ENCODE measurements at places on chromosomes 13 and 19. TPM values are rescaled to one million over a fixed set of nuclear protein-coding genes. Genes with fewer than 3 reads are reported as not detected.

DNA sequence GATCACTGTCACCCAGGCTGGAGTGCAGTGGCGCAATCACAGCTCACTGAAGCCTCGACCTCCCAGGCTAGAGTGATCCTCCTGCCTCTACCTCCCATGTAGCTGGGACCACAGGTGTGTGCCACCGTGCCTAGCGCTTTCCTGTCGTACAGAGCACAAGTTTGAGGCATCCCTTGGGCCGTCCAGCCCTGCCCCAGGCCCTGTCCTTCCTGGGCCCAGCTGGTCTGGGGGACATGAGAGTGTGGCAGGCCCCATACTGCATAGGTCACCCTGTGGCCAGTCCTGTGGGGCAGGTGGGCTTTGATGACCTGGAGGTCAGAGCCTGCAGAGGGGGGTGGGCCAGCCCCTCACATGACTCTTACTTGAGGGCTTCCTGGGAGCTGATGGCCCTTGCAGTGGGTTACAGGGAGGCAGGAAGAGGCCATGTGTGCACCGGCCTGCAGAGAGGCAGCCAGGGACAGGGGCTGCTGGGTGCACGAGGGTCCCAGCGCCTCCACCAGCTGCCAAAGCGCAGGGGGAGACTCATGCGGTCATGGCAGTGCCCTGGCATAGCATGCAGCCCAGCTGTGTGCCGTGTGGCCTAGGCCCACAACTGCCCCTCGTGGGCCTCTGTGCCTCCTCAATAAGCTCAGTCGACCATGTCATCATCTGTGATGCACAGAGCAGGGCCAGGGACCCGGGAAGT is 61.4 kb downstream of the KDM4B start:
- no peak for DNase-seq

DNA sequence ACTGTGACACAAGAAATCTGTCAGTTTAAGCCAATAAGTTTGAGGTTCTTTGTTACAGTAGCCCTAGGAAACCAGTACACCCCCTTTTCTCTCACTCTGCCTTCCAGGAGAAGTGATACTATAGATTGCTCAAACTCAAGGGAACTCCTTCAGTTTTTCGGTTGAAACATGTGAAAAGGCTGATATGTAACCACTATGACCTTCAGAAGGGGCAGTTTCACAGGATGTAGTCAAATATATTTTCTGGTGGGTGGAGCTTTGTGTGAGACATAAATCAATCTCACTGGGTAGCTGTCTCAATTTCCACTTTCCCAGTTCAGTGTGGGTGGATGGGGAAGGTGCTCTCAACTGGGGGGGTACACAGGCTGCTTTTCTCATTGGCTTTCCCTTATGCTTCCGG is 41.7 kb downstream of the HTR2A start:
- DNase-seq = no peak

DNA sequence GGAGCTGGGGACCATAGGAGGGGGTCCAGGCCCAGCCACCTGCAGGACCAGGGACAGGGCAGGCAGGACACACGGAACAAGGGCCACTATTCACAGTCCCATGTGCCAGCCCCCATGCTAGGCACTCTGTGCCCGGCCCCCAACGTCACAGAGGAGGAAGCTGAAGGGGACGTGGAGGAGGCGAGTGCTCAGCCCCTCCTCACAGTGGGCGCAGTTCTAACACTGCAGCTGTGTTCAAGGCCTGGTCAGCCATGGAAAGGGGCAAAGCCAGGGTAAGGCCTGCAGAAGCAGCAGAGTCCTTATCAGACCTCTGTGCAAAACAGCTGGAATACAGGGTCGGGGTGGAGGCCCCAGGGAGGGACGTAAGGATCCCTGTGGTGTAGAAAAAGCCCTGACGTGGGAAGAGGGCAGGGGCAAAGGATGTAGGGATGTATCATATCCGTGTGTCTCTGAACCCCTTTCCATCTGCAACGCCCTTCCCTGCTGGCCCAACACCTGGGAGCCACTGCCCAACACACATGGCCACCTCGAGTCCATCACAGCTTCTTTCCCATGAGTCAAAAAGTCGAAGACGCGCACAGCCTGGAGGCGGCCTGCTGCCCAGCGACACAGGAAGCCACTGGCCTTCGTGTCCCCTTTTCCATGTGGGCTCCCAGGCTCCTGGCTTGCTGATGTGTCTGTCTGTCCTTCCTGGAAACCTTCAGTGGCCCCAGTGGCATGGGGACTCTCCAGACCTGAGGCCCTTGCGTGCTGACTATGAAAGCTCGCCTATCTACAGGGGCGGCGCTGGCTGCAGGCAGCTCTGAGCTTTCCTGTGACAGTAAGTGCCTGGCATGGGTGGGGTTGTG is 28.0 kb downstream of the SH3GL1 start:
- no peak for DNase-seq

DNA sequence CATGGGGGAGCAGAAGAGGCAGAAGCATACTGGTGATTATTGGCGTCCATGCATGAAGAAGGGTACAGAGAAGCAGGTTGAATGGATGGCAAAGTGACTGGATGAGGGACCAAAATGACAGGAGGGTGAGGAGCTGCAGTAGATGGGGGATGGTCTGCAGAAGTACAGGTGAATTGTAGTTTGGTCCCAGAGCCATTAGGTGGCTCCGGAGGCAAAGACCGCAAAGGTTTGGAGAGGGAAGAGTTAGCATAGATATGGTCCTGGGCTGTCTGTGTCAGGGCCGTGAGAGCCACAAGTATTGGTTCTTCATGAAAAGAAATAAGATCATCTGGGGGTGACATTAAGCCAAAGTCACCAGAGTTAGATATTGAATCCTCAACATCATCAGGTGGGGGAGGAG is 59.0 kb upstream of the ZNF726 start:
- no peak for DNase-seq

DNA sequence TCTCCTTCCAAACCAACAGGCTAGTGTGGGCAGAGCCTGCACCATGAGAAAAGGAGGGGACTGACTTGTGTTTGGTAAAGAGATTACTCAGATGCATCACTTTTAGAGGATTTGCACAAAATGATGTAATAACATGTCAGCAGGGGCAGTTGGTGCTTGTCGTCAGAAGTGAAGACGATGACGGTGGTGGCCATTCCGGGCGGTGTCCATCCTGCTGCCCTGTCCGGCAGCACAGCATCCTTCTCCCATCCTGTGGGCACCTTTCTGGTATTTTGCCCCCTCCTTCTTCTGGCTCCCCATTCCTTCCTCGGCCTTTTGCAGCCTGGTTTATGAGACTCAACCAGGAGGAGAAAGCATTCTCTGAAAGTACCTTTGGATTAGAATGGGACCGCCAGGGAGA is 160.1 kb downstream of the TEX29 start:
- DNase-seq = no peak

- DNase-seq = no peak
These were observed 1168.9 kb downstream of the SLITRK5 start for GRCh38 chr13:88840085-88840484.

DNA sequence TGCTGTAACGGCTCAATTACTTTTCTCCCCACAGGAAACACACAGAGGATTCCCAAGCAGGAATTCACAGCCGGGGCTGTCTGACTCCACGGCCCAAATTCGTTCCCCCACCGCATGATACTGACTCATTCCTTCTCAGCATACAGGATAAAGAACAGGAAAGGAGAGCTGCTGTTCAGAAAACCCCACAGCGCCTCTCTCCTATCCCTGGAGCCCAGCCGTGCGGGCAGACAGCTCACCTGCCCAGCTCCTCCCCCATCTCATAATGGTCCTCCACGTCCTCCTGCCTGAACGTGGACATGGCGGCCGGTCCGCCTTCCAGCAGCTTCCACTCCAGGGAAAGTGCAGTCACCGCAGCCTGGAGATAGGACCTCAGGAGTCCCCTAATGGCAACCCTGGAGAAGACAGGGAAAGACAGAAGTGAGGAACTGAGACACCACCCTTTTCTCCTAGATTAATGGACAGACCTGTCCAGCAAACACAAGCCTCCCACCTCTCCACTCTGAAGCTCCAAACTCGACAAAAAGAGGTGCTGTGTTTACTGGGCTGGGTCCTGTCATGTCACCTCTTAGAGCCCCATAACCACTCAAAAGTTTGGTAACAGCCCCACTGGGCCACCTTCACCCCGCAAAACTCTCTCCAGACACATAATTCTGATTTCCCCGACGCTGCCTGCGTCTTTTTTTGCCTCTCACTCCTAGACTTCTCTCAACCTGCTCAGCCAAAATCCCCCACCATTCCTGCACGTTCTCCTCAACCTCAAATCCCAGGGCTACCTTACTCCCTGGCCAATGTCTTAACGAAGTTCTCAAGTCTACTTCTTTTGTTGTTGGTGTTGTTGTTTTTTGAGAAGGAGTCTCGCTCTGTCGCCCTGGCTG is 1.2 kb downstream of the DAPK3 start:
- no peak for DNase-seq

The SPTBN4 gene
- 6.1 TPM for total RNA-seq

The LILRB4 gene
- 14.2 TPM for total RNA-seq

DNA sequence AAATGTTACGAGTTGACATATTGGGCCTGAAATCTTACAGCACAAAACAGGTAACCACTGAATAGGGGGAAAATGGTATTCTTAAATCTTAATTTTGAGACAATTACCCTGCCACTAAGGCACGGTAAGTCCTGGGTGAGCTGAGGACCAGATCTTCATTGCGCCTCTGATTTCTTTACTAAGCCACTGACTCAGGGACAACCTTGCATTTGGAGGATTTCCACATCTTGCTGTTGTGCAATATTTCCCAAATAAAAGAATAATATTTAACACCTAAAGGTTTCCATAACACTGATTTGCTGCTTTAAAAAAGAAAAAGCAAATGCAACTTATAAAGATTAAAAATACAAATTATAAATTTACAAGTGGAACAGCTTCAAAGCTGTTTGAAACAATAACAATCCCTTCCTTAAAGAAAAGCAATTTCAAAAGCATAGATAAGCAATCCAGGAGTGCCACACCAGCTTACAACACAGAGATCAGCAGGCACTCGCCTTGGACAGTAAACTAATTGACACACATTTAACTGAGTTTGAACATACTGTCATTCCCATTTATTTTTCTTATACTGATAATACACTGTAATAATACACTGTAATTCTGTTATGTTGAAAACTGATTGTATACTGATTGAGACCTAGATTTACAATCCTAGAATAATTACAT is 79.6 kb upstream of the DOCK9 start:
- DNase-seq = no peak

The MAMSTR gene
- 0.58 TPM for total RNA-seq

DNA sequence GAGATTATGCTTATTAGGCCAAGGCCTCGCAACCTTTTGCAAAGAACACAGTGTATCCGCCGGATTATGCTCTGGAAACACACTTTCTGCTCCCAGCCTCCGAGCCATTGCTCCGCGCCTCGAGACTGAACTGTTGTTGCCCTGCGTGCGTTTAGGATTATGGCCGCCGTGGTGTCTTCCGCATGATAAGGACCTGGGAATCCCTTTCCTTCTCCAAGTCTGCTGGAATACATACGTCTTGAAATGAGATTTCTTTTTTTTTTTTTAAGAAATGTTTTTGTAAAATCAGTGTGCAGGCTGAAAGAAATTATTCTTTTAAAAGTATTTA is 89.8 kb upstream of the SOX1 start:
- no peak for DNase-seq

- DNase-seq = no peak
These were observed 6.7 kb downstream of the NAPSA start for GRCh38 chr19:50358483-50359327.

DNA sequence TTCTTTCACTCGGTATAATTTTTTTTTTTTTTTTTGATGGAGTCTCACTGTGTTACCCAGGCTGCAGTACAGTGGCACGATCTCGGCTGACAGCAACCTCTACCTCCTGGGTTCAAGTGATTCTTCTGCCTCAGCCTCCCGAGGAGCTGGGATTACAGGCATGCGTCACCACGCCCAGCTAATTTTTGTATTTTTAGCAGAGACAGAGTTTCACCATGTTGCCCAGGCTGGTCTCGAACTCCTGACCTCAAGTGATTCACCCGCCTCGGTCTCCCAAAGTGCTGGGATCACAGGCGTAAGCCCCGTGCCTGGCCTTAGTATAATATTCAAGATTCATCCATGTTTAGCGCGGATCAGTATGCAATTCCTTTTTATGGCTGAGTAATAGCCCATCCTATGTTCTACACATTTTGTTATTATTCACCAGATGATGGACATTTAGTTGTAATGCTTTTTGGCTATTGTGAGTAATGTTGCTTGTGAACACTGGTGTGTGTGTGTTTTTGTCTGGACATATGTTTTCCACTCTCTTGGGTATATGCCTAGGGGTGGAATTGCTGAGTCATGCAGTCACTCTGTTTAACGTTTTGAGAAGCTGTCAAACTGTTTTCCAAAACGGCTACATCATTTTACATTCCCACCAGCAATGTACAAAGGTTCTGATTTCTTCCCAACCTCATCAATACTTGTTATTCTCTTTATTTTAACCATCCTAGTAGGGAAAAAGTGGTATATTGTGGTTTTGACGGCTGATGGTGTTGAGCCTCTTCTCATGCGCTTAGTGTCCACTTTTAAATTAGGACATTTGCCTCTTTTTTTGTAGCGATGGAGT is 22.9 kb downstream of the PLEKHF1 start:
- no peak for DNase-seq

DNA sequence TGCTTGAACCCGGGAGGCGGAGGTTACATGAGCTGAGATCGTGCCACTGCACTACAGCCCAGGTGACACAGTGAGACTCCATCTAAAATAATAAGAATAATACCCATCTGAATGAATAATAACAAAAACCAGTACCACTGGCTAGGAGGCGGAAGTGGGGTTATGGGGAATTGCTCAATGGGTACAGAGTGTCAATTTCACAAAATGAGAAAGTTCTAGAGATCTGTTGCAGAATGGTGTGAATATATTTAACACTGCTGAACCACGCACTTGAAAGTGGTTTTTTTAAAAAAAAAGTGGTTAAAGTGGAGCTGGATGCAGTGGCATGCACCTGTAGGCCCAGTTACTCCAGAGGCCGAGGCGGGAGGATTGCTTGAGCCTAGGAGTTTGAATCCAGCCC is 18.5 kb downstream of the KLF2 start:
- DNase-seq = no peak

GRCh38 chr13:37173214-37173613 is 67.8 kb upstream of the CSNK1A1L start:
- no peak for DNase-seq

- DNase-seq = no peak
These were observed 14.4 kb upstream of the NPAS1 start for GRCh38 chr19:47005164-47005641.

The MUC16 gene
- total RNA-seq = 0.90 TPM

- no peak for DNase-seq
These were observed 15.0 kb downstream of the SLC25A42 start for GRCh38 chr19:19078801-19079200.

The IGFL4 gene
- total RNA-seq = not detected

The APOC4 gene
- total RNA-seq = not detected

DNA sequence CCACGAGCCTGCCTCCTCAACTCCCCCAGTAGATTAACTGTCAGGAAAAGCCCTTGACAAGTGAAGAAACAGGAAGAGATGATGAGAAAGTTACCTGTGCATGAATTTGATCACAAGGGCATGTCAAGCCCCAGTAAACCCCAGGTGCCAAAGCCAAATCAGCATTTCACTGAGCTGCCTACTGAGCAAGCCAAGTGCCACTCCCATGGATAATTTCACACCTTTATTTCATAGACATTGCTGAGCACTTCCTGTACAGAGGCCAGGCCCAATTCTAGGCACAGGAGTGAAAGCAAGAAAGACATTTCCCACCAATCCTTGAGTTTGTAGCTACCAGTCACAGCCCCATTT is 2.4 kb downstream of the GADD45GIP1 start:
- no peak for DNase-seq

- no peak for DNase-seq
These were observed 41.6 kb upstream of the SPRY2 start for GRCh38 chr13:80382576-80382975.

GRCh38 chr19:17685451-17686022 is 2.6 kb downstream of the UNC13A start:
- no peak for DNase-seq

- DNase-seq = no peak
These were observed 5.3 kb downstream of the DENND1C start for GRCh38 chr19:6476155-6476895.
